Hair follicle dermal papilla cell (primary cell): ENCODE measurements at places on chromosomes 2 and 18. TPM values are rescaled to one million over a fixed set of nuclear protein-coding genes. Genes with fewer than 3 reads are reported as not detected.

MYO7B gene
- total RNA-seq: under 0.01 and 0.16 TPM in 2 replicates

LINC00305 gene
- total RNA-seq: not detected in 2 replicates

UGT1A3 gene
- not detected in 2 replicates for total RNA-seq

PRKCE gene
- 16.0 and 30.7 TPM in 2 replicates for total RNA-seq

FAM237A gene
- not detected in 2 replicates for total RNA-seq

EPB41L5 gene
- total RNA-seq: 10.4 and 15.7 TPM in 2 replicates

BMP10 gene
- total RNA-seq: not detected in 2 replicates

NEURL3 gene
- not detected in 2 replicates for total RNA-seq

C1GALT1C1L gene
- total RNA-seq: 0.16 and 0.97 TPM in 2 replicates

PLA2R1 gene
- total RNA-seq: 30.8 and 37.5 TPM in 2 replicates

PLGLB2 gene
- total RNA-seq: 1.3 and 2.8 TPM in 2 replicates

LONRF2 gene
- total RNA-seq: not detected in 2 replicates

FAM161A gene
- 0.61 and 1.6 TPM in 2 replicates for total RNA-seq

GAREM2 gene
- total RNA-seq: 3.3 and 6.8 TPM in 2 replicates

IL36B gene
- total RNA-seq: not detected in 2 replicates

CHRNG gene
- total RNA-seq: not detected in 2 replicates

NLRC4 gene
- total RNA-seq: not detected in 2 replicates

TMEM131 gene
- 43.0 and 48.8 TPM in 2 replicates for total RNA-seq

NTSR2 gene
- not detected in 2 replicates for total RNA-seq

ASB18 gene
- total RNA-seq: not detected in 2 replicates

ABCG5 gene
- total RNA-seq: not detected in 2 replicates

CCDC150 gene
- 4.5 and 5.0 TPM in 2 replicates for total RNA-seq

DPYSL5 gene
- not detected in 2 replicates for total RNA-seq

LTBP1 gene
- 334 and 576 TPM in 2 replicates for total RNA-seq

TUBA3E gene
- not detected in 2 replicates for total RNA-seq

STARD6 gene
- not detected in 2 replicates for total RNA-seq

COBLL1 gene
- total RNA-seq: 17.1 and 20.3 TPM in 2 replicates

HOXD13 gene
- not detected in 2 replicates for total RNA-seq

SELENOI gene
- 13.6 and 17.2 TPM in 2 replicates for total RNA-seq

CCBE1 gene
- 257 and 302 TPM in 2 replicates for total RNA-seq

AP1S3 gene
- total RNA-seq: 2.6 and 3.5 TPM in 2 replicates

PXDN gene
- 119 and 188 TPM in 2 replicates for total RNA-seq

RBM44 gene
- 0.36 and 0.49 TPM in 2 replicates for total RNA-seq

ADAM17 gene
- total RNA-seq: 42.0 and 47.4 TPM in 2 replicates

PARD6G gene
- 2.3 and 3.1 TPM in 2 replicates for total RNA-seq

GPR39 gene
- 14.1 and 15.3 TPM in 2 replicates for total RNA-seq

CD302 gene
- 25.0 and 27.4 TPM in 2 replicates for total RNA-seq

SLC25A12 gene
- total RNA-seq: 23.6 and 26.9 TPM in 2 replicates

FSIP2 gene
- total RNA-seq: 0.49 and 0.65 TPM in 2 replicates

ZSWIM2 gene
- total RNA-seq: 0.36 and 0.81 TPM in 2 replicates

ERFE gene
- total RNA-seq: 2.9 and 3.2 TPM in 2 replicates

ZNG1B gene
- 20.5 and 21.9 TPM in 2 replicates for total RNA-seq

ST8SIA5 gene
- 0.16 and 0.24 TPM in 2 replicates for total RNA-seq

DCDC2C gene
- total RNA-seq: not detected in 2 replicates

REEP1 gene
- total RNA-seq: not detected in 2 replicates

LOXHD1 gene
- not detected in 2 replicates for total RNA-seq

KIF5C gene
- total RNA-seq: 0.12 and 0.16 TPM in 2 replicates

LRP2 gene
- not detected in 2 replicates for total RNA-seq

ASAP2 gene
- total RNA-seq: 34.0 and 44.6 TPM in 2 replicates

FBXO41 gene
- 1.3 and 1.5 TPM in 2 replicates for total RNA-seq

DNAJC5G gene
- total RNA-seq: not detected in 2 replicates

MOGAT1 gene
- not detected in 2 replicates for total RNA-seq

CCDC74B gene
- total RNA-seq: 6.7 and 10.2 TPM in 2 replicates

RALB gene
- total RNA-seq: 36.2 and 40.8 TPM in 2 replicates

KCNJ3 gene
- total RNA-seq: not detected in 2 replicates
